Motor neuron (in vitro differentiated cells): ENCODE measurements at places on chromosomes 3 and 15. TPM values are rescaled to one million over a fixed set of nuclear protein-coding genes. Genes with fewer than 3 reads are reported as not detected.

GRCh38 chr3:78665776-78666469 is 1101.9 kb downstream of the ROBO1 start:
- ATAC-seq, result no peak

The TMEM108 gene
- 28.4 and 35.5 TPM in 2 replicates for total RNA-seq

The GPR176 gene
- 9.8 and 10.7 TPM in 2 replicates for total RNA-seq

The ACKR2 gene
- 0.97 TPM in 1 of 2 replicates, not detected in the other for total RNA-seq
